ENCODE measurements at places on chromosomes 11 and 22.

DNA sequence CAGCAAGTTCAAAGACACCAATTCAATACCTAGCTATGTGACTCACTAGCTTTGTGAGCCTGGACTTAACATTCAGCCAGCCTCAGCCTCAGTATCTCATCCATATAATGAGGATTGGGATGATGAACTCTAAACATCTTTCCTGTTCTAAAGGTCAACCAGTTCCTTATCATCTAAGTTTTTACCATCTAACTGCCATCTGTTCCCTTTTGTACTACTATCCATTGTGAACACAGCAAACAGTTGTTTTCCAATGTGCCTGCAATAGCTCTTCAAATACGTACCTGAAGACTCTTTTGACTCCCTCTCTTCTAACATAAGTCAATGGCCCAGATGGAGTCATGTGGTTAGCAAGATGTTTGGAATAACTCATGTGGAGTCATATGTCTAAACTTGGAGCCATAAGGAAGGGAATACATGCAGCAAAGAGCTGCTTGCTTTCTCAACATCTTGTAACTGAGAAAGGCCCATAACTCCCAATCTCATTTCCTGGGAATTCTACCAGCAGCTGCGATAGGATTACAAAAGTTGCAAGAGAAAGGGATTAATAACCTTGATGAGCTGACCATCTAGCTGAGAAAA lies 19.4 kb downstream of the SYTL2 start:
- no peak for DNase-seq

DNA sequence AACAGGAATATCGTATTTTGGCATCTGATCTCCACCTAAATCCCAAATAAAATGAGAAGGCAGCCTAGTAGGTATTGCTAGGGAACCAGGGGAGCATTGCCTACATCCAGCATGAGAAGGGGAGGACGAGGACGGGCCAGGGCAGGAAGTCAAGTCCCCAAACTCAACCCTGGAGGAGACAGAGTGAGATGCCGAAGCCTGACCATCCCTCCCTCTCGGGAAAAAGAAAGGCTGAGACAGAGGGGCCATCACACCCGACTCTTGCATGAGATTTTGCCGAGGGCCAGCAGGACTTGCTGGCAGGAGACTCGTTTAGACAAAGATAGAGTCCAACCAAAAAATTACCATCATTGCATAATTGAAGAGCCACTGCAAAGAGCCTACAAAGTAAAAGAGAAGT lies 50.2 kb upstream of the SPATA19 start:
- DNase-seq, result no peak

GRCh38 chr11:83219095-83219494 lies 25.6 kb downstream of the ANKRD42 start:
- no peak for DNase-seq

DNA sequence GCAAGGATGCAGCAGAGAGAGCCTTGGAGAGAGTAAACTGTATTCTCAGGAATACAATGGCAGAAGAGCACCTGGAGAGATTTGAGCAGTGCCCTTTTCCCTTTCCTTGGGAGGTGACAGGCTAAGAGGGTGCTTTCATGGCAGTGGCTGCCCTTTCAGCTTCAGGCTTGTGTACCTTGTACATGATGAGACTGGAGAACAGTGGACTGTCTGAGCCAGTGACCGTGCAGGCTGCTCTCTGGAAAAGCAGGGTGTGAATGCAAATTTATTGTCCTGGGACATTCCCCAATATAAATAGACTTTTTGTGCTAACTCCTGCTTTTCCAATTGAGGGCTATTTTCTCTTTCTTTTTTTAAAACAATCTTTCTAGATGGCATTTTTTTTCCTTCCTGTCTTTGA lies 99.3 kb downstream of the TRIM44 start:
- no peak for DNase-seq

GRCh38 chr11:73633999-73634398 lies 12.4 kb upstream of the PLEKHB1 start:
- no peak for DNase-seq

DNA sequence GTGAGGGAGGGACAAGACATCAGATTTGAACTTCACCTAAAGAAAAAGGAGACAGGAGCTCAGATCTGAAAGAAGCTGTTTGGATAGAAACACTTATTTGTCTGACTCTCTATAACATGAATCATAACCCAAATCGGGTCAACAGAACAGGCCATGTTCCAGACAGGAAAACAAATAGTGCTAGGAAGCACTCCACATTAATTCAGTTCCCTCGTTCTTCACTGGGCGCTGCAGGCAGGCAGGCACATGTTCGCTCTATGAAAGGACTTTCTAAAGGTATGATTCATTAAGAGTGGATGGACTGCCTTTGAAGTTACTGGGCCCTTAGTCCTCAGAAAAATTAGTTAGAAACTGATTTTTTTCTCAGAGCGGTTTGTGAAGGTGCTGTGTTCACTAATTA lies 137.5 kb upstream of the TRPC6 start:
- DNase-seq, result no peak

GRCh38 chr11:60981515-60981914 lies 10.0 kb downstream of the CD6 start:
- no peak for DNase-seq

- no peak for DNase-seq
Observed at GRCh38 chr11:2731130-2732125, 31.6 kb upstream of the KCNQ1OT1 start.

GRCh38 chr22:43002202-43002586 lies 12.8 kb downstream of the PACSIN2 start:
- no peak for DNase-seq

- DNase-seq, result no peak
Observed at GRCh38 chr11:130673698-130674097, 225.3 kb downstream of the ADAMTS15 start.

GRCh38 chr11:22787551-22788162 lies 41.9 kb downstream of the SVIP start:
- peak; percentile 4 for DNase-seq

GRCh38 chr11:120605469-120605868 lies 93.9 kb downstream of the GRIK4 start:
- no peak for DNase-seq

- no peak for DNase-seq
Observed at GRCh38 chr11:23455321-23455891, 595.1 kb upstream of the CCDC179 start.

DNA sequence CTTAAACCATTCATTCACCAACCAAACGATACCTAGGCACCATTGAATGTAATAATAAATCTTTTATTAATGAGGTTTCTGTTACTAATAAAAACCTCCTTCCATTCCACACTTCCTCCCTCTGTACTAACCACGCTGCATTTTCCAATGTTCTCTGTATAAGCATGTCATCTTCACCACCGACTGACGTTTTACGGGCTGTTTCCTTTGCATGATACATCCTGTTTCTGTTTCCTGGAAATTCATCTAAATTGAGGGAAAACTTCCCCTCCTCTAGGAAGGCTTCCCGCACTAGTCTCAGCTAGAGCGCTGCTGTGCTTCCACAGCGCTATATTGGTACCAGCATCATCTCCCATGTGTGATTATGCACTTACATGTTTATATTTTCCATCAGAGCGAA lies 2.1 kb downstream of the OR4D10 start:
- no peak for DNase-seq

- DNase-seq, result no peak
Observed at GRCh38 chr11:82899957-82900276, 313 bp downstream of the PRCP start.

- no peak for DNase-seq
Observed at GRCh38 chr11:64034411-64034811, 1.3 kb upstream of the FLRT1 start.

DNA sequence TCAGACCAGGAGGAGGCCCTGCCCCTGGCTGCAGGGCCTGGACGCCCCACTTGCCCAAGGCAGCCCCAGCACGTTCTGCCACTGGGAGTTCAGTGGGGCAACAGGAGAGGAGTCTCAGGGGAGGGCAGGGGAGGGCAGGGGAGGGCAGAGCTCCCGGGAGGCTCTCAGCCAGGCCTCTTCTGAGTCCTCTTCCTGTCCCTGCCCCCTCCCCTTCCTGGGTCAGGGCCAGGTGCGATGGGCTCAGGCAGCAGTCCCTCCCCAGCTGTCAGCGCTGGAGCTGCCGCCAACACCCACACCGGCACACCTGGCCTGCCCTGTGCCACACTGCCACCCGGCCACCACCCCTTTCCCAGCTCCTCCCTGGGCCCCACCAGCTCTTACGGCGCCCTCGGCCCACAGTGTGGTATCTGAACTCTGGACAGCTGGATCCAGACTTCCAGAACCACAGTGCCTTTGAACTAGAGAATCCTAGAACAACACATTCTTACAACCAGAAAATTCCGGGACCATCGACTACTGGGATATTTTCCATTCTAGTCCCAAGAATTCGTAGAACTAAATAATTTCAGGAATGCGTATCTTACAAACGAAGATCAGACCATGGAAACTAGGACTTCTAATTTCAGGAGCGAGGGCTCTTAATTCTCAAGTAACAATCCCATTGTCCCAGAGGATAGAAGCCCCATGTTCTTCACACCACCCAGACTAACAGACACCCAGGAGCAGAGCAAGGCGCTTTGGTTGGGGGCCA lies 21.8 kb downstream of the RPL3 start:
- DNase-seq, result no peak

- no peak for DNase-seq
Observed at GRCh38 chr11:117761993-117762392, 35.0 kb downstream of the DSCAML1 start.

- DNase-seq, result no peak
Observed at GRCh38 chr11:75938543-75938942, 123.5 kb downstream of the UVRAG start.

GRCh38 chr11:65496304-65497140 lies 2.3 kb upstream of the MALAT1 start:
- DNase-seq, result no peak

DNA sequence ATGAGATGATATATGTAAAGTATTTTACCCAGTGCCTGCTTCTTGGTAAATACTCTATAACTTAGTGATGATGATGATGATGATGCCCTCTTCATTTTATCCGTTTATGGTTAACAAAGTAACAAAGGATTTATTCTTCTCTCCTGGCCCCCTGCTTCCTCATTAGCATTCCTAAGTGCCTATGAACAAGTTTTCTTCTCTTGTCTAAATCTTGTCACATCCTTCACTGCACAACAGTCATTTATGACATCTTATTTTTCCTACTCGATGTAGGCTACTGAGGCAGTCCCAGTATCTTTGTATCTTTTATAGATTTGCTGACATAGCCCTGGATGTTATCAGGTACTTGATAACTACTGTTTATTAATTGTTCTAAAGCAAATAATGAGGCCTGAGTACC lies 754.4 kb upstream of the ARHGAP42 start:
- DNase-seq, result no peak

DNA sequence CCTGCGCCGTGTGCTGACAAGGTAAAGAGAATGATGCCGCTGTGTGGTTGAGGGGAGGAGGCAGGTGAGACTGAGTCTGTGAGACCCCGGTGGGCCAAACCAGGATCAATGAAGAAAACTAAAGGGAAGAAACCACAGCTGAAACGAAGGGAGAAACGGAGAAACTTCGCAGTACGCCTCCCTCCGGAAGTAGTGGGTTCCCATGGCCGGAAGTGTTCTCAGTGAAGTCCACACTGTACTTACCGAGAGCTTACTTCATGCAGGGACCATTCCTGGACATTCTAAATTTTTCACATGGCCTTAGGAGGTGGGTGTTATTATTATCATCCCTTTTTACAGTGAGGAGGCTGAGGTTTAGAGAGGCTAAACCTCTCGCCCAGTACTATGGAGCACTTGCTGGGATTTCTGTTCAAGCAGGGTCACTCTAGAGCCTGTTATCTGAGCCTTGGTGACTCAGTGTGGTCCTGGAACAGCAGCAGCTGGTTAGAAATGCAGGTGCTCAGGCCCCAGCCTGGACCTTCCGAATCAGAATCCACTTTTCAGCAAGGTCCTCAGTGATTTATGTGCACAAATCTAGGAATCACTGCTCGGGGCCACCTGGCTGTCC lies 17.9 kb downstream of the CD5 start:
- DNase-seq, result no peak

- DNase-seq, result no peak
Observed at GRCh38 chr11:17026487-17027082, 12.4 kb upstream of the PLEKHA7 start.

DNA sequence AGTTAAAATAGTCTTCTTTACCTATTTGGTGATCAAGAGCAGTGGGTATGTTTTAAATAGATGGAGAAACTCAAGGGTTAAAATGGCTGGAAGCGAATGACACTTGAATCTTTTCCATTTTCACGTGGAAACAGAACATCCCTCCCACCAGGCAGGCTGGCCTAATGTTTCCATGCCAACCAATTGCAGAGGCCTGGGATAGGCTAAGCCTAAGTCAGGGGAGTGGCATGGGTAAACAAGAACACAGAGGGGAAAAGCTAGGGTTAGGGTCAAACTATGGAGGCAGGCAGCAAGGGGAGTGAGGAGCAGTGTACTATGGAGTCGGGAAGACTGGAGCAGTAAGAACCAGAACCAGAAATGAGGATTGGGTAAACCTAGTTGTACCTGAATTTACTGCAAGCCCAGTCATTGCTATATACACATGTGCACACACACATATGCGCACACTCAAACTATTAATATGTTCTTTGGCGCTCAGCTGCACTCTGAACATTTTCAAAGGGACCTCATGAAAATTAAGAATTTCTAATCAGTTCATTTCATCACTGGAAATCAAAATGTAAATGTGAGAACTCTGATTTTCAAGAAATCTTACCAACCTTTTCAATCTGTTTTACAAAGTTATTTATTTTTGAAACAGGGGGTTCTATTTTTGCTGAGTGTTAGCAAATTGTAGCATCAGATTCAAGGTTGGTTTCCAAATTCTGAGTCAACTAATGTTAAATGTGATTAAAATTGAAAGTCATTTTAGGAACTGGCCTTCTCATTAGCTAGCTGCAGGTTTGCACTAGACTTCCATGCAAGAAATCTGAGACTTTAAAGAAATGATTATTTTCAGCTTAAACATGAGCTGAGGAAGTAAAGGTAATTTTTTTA lies 327.0 kb upstream of the CCDC90B start:
- no peak for DNase-seq

- no peak for DNase-seq
Observed at GRCh38 chr22:24833881-24834495, 28.0 kb downstream of the SGSM1 start.

- DNase-seq, result no peak
Observed at GRCh38 chr11:134558258-134558835, 146.3 kb upstream of the B3GAT1 start.

GRCh38 chr22:41982865-41983264 lies 13.6 kb downstream of the SEPTIN3 start:
- no peak for DNase-seq

- DNase-seq, result peak; percentile 0
Observed at GRCh38 chr11:2581151-2581930, 118.5 kb downstream of the KCNQ1OT1 start.

DNA sequence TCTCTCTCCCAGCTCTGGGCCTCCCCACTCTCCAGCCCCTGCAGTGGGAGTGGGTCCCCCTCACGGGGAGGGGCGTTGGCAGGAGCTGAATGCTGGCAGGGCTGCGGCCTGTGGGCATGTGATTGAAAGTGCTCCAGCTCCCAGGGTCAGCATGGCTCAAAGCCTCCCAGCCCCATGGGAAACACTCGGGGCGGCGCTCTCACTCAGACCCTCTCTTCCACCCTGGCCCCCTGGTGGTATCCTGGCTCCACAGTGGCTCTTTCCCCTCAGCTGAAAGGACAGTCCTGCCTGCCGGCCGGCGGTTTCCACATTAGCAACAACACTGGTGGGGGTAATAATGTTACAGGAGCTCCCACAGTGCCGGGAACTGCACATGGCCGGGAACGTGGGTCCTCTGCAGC lies 35.5 kb downstream of the POLR3H start:
- no peak for DNase-seq
